ENCODE measurements at places on chromosomes 4 and X.

- DNase-seq: no peak
Observed at GRCh38 chr4:87465739-87466366, 43.5 kb downstream of the NUDT9 start.

- DNase-seq: no peak
Observed at GRCh38 chr4:119314356-119314755, 7.6 kb downstream of the FABP2 start.

DNA sequence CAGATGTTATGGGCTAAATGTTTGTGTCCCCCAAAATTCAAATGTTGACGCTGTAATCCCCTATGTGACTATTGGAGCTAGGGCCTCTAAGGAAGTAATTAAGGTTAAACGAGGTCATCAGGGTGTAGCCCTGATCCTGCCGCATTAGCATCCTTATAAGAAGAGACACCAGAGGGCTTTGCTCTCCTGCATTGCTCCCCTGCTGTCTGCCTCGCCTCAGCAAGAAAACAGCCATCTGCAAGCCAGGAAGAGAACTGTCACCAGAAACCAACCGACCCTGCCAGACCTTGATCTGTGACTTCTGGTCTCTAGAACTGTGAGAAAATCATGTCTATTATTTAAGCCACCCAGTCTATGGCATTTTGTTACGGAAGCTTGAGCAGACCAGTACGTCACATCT, 331.9 kb downstream of the DCTD start:
- DNase-seq: no peak

- DNase-seq: no peak
Observed at GRCh38 chr4:135144498-135144897, 942.9 kb upstream of the PABPC4L start.

DNA sequence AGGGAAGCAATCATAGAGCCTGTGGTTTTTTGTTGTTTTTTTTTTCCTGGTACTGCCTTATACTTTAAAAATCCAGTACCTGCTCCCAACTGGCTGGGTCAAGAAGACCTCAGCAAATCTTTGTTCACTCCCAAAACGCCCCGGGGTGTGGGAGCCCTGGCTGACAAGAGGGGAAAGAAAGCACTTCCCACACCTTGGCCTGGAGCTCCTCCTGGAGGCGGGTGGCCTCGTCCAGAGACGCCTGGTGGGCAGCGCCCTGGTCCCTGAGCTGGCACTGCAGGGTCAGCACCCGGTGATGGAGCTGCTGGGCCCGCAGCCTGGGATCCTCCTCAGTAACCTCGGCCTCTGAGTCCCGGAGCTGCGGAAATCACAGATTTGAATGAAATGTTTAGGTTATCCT, 38.2 kb downstream of the C4orf50 start:
- no peak for DNase-seq

DNA sequence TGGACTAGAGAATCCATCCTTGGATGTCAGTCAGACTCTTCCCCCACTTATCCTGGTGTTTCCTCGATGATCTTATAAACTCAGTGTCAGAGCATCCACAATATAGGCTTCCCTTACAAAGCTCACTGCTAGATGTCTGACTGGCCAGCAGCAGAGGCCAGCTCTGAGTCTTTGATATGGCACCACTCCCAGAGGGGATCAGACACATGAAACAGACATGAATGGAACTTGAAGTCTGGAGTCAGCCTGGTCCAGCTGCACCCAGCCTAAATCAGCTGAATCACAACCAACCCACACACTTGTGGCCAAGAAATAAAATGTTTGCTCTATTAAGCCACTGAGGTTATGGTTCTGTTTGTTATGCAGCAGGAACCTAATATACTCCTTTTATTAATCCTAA, 129.6 kb upstream of the MED14 start:
- DNase-seq: no peak

GRCh38 chrX:109399831-109400230, 82.1 kb downstream of the GUCY2F start:
- no peak for DNase-seq

DNA sequence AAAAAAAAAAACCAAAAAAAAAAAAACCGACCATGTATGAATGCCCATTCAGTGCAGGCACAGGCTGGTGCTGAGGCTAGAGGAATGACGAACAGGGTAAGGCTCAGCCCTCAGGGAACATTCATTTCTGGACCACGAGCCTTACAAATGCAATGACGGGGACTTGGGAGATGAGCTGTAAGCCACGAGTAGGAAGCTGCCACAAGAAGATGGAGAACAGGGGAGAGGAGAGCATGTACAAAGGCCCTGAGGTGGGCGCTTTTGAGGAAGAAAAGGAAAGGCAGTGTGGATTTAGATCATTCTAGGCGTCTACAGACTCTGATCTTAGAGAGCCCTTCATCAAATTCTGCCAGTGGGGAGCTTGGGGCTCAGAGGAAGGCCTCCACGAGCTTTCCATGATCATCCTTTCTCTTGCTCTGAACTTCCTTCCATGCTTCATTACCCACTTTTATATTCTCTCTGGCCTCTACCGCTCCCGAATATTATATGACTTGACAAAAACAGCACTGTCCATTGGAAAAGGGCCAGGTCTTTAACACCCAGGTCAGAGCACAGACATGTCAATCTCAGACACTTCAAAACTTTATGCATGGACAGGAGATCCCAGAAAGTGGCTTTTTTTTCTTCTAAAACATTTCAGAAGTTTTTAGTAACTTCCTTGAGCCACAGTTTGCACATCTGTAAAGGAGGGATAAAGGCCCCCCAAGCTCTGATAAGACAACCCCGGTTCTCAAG, 3.3 kb upstream of the ZNF518B start:
- no peak for DNase-seq

DNA sequence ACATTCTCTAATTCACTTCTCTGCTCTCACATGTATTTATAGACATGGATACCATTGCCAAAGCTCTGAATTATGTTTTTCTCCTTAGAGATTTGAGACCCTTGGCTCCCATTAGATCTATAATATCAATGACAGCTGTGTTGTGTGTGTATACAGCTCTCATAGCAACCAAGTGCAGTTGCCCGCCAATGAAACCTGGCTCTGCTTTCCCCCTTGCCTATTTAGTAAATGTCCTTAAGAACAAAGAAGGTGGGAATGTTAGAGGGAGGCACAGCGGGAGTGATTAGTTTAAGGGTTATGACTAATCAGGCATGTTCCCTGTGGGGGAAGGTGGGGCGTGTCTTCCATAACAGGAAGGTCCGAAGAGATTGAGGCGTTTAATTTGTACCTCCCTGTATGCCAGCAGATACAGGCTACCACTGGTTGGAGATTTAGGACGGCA, 100.5 kb upstream of the TBC1D9 start:
- DNase-seq: no peak

DNA sequence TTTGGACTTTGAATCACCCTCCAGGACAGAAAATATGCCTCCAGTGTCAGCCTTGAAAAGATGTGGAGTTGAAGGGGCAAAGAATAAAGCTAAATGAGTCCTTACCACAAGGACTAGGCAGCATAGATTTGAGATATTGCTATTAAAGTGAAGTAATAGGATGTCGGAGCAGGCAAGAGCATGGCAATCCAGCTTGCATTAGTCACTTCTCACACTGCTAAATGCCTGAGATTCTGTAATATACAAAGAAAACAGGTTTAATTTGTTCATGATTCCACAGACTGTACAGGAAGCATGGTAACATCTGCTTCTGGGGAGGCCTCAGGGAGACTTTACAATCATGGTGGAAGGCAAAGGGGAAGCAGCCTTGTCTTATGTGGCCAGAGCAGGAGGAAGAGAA, 109.8 kb upstream of the PCDH7 start:
- no peak for DNase-seq

GRCh38 chr4:3707423-3708102, 58.6 kb upstream of the ADRA2C start:
- no peak for DNase-seq

GRCh38 chrX:26219351-26219750, 3.4 kb downstream of the MAGEB5 start:
- no peak for DNase-seq

Data from stimulated activated naive B cell treated with anti-CD40 and anti-IgM and Interleukin-4, amounts not matched to agents 10 μg/mL and 1 μg/mL and 100 μg/mL, for 72 hours (primary cell).